H7 (cell line): ENCODE measurements at places on chromosomes 3 and 15.

DNA sequence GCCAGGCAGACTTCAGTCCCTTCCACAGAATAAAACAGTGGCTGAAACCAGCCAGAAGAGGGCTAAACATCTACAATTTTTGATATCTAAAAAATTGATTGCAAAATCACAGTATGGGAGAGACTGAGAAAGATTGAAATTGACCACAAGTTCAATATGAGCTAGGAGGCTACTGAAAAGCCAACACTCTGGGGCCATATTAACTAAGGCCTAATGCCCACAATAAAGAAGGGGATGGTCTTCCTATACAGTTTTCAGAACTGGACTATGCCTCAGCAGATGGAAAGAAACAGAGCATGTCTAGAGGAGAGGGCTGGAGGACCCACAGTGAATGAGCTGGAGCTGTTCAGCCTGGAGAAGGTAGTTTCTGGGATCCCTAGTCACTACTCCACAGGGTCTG, 53.2 kb downstream of the WNT7A start:
- no peak for DNase-seq

- DNase-seq = peak; percentile 60
These were observed 216.9 kb downstream of the IGSF11 start for GRCh38 chr3:118817748-118818165.

DNA sequence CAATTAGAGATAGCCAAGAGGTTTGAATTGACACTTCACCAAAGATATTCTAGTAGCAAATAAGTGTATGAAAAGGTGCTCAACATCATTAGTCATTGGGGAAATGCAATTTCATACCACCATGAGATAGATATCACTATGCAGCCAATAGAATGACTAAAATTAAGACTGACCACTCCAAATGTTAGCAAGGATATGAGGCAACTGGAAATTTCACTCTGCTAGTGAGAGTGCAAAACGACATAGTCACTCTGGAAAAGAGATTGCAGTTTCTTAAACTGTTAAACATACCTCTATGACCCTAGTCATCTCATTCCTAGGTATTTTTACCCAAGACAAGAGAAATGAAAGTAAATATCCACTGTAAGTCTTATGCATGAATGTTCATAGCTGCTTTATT, 27.6 kb upstream of the SLC6A11 start:
- no peak for DNase-seq

DNA sequence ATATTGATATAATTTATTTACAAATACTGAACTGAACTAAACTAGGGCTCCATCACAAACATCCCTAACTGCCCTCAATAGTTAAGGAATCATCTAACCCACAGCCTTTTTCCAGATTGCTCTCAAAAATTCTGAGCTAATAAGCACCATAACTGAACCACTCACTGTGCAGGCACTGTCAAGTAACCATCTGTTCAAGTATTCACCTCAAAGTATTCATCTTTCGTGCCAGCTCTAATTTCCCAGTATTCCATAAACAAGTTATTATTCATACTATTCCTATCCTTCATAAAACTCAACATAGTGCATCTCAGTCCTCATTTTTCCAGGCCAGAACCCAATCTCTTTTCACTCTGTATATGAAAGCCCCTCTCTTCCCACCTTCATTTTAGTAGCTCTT, 41.1 kb downstream of the THBS1 start:
- no peak for DNase-seq

DNA sequence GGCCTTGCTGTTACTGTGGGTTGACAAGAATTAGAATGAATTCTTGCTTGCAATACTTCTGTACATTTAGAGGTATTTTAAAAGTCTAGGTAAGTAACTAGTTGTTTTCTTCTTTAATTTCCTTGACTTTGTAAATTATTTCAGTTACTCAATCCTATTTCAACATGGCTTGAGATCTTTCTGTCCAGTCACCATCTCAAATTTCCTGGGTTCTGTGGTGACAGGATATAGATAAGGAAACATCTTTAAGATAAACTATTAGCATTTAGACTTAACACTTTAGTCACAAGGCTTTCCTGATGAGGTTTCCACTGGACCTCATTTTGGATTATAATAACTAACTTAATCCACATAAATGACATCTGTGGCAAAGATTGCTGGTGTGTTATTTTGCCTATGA, 195.9 kb upstream of the DPH6 start:
- no peak for DNase-seq

- no peak for DNase-seq
These were observed 737 bp downstream of the DNAJA4 start for GRCh38 chr15:78265137-78265460.

- DNase-seq = no peak
These were observed 106.7 kb downstream of the ADAMTS17 start for GRCh38 chr15:100235030-100235617.

DNA sequence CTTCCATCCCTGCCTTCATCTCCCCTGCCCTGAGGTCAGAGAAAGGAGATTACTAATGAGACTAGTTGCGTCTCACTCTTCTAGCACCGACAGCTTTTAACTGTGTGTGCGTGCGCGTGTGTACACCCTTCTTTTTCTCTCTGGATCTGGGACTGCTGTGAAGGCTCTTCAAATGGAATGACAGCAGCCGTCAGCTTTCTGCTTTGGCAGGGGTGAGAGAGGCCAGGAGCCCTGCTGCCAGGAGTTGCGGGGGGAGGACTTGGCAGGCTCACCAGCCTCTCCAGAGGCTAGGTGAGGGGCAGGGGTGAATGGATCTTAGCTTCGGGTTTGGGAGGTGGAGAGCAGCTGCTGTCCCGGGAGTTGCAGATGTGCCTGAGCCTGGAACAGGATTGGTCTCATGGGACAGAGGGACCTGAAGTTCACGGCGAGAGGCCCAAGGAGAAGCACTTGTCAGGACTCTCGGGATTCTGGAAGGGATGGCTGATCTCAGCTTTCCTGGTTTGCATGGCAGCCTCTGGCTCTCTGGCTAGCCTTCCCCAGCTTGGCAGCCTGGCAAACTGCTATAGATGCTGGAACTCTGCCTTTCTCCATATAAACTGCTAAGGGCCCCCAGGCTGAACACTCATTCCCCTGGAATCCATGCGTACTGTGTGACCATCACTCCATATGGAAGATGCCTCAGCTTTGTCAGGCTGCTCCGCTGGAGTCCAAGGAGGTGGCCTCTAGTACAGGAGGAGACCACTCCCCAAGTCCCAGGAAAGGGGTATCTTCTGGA, 16.6 kb downstream of the TEX264 start:
- no peak for DNase-seq

- DNase-seq = no peak
These were observed 644.6 kb downstream of the CADM2 start for GRCh38 chr3:85603378-85603777.

- no peak for DNase-seq
These were observed 58.7 kb upstream of the MRPL3 start for GRCh38 chr3:131561511-131561910.

- DNase-seq = peak; percentile 69
These were observed 117.8 kb downstream of the XXYLT1 start for GRCh38 chr3:195153130-195153529.

- no peak for DNase-seq
These were observed 56.4 kb downstream of the PLCH1 start for GRCh38 chr3:155688481-155688880.

DNA sequence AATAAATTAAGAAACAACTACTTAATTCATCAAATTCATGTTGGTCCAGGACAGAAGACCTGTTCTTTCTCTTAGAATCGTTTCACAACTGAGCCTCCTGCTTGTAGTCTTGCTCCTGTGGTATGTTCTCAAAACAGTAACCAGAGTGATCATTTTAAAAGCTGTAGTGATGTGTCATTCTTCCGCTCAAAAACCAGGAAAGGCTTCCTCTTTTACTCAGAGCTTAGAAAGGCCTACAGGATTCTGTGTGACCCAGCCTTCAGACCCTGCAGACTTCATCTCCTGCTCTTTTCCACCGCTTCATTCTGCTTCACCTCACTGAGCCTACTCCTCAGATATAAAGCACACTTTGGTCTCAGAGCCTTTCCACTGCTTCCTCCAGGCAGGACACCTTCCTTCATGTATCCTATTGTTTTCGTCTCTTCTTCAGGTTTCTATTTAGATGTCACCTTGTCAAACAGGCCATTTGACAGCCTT, 22.7 kb downstream of the ST6GAL1 start:
- no peak for DNase-seq

DNA sequence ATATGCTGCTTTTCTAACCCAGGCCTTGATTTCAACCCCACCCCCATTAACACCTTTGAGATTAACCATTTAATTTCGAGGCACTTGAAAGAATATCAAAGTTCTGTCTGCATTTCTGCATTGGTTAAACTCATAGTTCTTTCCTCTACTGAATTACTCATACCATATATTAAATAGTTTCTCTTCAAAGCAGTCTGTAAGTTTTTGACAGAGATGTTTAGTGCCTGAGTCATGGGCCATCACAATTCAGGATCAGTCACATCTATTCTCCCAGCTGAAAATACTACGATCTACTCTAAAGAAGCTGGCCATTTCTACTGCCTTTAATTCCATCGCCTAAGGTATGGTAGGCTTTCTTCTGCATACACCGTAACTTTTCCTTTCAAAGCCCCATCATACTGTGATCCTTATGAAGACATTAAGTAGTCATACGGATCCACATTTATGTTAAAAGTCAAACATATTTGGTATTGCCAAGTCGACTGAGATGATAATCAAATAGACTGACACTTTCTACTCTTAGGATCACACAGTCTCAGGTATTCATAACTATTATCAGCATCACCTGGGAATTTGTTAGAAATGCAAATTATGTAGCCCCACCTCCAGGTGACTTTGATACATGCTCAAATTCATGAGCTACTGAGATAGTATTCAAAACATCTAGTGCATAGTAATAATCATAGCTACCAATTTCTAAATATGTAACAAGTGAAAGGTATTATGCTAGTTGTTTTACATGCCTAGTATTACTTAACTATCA, 489.4 kb upstream of the IL12A start:
- no peak for DNase-seq

GRCh38 chr15:86916671-86917360, 837.1 kb downstream of the AGBL1 start:
- no peak for DNase-seq

DNA sequence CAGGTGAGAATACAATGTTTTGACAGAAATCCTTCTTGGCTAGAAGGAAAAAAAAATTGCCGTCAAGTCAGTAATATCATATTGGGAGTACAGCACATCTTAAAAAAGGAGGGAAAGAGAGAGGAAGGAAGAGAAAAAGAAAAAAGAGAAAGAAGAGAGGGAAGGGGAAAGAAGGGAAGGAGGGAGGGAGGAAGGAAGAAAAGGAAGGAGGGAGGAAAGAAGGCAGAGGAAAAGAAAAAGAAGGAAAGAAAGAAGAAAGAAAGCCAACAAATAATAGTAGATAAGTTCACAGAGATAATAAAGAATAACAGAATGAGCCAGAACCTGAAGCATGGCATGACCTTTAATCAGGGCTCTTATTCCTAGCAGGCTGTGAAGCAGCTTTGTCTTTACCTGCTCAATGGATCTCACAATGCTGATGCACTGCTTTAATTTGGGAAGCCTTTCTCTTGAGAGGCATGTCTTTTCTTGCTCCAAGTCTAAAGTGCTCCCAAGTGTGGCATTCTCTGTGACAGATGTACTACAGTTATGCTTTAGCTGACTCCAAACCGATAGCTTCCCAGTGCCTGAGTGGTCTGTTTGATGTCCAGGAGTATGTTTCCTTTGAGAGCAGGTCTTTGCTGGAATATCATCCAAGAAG, 114.9 kb downstream of the IQCH start:
- DNase-seq = no peak

- no peak for DNase-seq
These were observed 19.8 kb downstream of the HMG20A start for GRCh38 chr15:77440378-77440999.

GRCh38 chr3:142656575-142656974, 60.4 kb downstream of the PLS1 start:
- DNase-seq = no peak

DNA sequence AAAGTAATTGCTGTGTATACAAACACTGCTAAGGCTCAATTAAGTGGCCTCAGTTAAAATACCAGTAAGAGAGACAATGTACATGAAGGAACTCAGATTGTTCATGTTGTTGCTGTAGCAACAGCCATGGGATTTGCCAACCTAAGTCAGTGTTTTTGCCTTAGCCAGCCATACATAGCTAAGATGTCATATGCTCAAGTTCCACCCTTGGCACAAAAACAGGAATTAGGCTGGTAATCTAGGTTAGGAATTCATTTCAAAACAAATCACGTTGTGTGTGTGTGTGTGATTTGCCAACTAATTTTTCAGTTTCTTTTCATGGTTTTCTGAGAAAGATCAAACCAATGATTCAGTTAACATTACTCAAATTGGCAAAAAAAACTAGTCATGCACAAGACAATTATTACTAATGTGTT, 143.7 kb upstream of the KCNMB2 start:
- DNase-seq = no peak

GRCh38 chr15:56821721-56822425, 88.6 kb upstream of the ZNF280D start:
- peak; percentile 13 for DNase-seq

GRCh38 chr15:56805466-56806147, 72.3 kb upstream of the ZNF280D start:
- no peak for DNase-seq

DNA sequence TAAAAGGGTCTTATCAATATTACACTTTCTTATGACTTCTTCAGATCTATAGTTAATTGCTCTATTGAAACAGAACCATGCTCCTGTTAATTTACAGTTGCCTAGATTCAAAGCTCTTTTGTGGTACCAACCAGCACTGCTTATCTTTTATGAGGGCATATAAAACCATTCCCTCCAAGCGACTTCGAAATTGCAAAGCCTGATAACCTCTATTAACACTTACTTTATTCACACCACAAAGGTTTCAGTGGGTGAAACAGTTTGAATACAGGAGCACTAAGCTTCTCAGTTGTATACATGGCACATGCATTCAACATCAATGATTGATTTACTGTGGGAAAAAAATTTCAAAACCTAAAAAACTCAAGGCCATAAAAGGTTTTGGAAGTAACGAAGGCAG, 74.9 kb upstream of the PPIB start:
- DNase-seq = no peak

GRCh38 chr3:71392251-71392650, 191.3 kb downstream of the FOXP1 start:
- DNase-seq = no peak

- DNase-seq = no peak
These were observed 323.9 kb downstream of the SV2B start for GRCh38 chr15:91424001-91424400.

GRCh38 chr15:58440158-58440910, 8.5 kb downstream of the LIPC start:
- DNase-seq = no peak

- DNase-seq = peak; percentile 63
These were observed 144.1 kb downstream of the RORA start for GRCh38 chr15:61084944-61085367.

GRCh38 chr3:122694966-122695365, 14.3 kb downstream of the PARP14 start:
- DNase-seq = no peak

DNA sequence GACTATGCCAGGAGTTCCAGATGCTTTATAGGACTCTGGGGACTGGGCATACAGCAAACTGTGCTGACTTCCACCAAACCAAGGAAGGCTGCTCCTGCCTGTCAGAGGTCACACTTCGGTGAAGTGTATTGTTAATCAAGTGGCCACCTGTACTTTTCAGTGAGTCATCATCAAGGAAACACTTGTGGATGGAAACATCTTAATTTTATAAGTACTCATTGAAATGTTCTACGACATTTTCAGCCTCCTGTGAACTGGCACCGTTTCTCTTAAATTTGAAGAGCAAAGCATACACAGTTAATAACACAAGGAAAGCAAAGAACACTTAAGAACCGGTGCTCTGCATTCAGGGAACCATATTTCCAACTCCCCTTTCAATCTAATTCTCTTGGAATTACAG, 801.7 kb upstream of the DPPA4 start:
- no peak for DNase-seq

- DNase-seq = no peak
These were observed 490 bp upstream of the ALAS1 start for GRCh38 chr3:52197499-52197841.
